ENCODE measurements at places on chromosomes 3 and 15. TPM values are rescaled to one million over a fixed set of nuclear protein-coding genes. Genes with fewer than 3 reads are reported as not detected.

DNA sequence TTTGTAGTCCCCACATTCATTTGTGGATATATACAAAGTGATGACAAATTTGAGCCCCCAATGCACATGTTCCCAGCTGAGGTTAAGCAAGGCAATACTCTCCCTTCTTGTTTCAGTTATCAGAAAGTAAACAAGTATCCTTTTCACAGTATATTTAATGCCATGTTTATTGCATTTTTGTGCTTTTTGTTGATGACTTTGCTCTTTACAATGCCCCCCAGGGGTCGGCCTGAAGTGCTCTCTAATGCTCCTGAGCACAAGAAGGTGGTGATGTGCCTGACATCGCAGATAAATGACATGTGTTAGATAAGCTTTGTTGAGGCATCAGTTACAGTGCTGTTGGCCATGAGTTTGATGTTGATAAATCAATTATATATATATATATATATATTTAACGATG, 57.7 kb upstream of the THSD4 start:
- no peak for DNase-seq

GRCh38 chr3:64541803-64542202, 146.0 kb downstream of the ADAMTS9 start:
- DNase-seq: no peak

DNA sequence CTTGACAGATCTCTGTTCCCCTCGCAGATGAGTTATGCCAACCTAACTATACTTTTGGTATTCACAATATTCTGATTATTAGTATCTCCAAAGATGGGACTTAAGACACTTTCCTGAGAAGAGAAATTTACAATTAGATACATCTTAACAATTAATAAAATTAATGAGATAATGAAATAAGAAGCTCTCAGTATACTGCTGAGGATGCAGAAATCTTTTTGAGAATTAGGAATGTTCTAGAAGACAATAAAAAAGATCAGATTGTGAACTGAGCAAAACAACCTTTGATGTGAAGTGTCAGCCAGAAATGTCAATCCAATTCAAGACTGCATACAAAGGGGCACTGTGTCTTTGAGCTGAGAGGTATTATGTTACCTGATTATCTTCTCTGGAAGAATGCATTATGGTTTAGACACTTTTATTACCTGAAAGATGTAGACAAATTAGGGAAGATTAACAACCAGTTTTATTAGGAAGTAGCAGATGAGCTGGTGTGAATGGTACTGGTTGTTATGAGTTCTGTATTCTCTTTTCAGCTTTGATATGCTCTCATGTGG, 262.9 kb downstream of the TIGIT start:
- DNase-seq: no peak

DNA sequence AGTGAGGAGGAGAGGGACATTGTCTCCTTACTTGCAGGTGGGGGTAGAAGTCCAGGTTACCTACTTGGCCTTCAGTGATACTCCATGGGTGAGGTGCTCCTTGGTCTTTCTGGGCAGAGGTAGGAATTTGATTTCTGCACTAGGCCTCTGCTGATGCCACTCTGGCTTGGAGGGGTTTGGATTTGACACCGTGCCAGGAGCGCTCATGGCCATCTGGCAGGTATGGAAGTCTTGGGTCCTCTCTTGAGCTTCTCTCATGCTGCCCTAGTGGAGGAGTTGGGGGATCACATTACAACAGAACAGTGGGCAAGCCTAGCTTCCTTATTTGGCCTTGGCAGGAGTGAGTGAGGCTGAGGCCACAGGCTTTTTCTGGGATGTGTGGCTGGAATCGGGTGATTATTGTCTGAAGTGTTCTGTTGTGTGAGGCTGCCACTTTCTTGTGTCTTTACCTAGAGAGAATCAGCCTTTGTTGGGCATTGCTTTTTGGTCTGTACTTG, 525.0 kb downstream of the GABRG3 start:
- peak; percentile 90 for DNase-seq

DNA sequence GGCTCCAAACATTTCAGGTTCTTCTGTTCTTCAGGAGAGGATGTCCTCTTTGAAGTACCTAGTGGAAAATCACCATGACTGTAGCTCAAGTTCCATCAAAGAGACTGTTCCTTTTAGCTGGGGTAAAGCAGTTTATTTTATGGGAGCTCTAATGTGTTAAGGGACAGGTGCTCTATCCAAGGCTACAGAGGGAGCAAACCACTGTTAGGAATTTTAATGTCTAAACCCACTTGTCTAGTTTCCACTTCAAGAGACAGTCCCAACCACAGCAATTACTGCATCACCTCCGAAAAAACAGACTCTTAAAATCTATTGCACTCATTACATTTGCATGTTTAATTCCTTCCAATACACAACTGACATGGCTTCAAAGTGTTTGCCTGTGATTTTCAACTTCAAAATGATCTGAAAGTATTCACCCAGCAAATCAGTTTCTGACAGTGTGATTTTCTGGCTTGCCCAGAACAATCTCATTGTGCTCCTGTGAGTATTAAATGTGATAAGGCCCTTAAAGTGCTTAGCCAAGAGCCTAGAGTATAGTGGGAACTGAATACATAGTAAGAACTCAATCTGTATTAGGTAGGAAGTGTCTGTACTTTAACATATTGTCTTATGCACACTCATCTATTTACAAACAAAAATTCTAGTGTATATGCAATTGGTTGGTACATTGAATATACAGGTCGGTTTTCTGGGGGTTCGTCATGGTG, 266.5 kb upstream of the CCDC54 start:
- no peak for DNase-seq

- peak; percentile 83 for DNase-seq
Observed at GRCh38 chr3:54999811-55000210, 72.0 kb upstream of the LRTM1 start.

DNA sequence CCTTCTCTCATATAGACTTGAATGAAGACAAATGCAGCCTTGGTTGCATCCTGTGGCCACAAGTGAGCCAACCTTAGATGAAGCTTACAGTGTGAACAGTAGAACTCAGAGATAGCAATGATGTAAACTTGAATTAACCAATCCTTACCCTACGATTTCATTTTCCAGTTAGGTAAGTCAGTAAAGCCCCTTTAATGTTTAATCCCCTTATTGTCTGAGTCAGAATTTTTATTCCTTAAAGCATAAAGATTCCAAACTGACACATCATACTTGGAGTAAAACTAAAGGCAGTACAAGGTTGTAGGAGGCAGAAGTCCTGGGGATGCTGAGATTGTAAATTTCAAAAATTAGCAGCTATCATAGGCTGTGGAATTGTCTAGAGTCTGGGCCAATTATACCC, 507.8 kb upstream of the DPH6 start:
- no peak for DNase-seq

DNA sequence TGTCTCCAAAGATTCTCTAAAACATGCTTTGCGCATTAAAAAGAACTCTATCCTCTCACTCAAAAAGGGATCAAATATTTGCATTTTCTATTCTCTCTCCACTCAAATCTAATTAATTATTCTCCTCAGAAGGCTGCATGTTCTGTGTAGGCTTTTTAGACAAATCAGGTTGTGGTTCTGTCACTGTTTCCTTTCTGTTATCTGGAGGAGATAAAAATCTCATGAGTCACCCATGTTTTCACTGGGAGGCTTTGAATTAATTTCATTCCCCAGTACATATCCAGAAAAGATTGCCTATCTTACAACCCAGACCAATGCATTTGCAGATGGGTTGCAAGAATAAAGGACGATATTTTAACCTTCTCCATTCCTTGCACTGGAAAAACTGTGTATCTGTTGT, 446.5 kb downstream of the GRM7 start:
- DNase-seq: no peak

DNA sequence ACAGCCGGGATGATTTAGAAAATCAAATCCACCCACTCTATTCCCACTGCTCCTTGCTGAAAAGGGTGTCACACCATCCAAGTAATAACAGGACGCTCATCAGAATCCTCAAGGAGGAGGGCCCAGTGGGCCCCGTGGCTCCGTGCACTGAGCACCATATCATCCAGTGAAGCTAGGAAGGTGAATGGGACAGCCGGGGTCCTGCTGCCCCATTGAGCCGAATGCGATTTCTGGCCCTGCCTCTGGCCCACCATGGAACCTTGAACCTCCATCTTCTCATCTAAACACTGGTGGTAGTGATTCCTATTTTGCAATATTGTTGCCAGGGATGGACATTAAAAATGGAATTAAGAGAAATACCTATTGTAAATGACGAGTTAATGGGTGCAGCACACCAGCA, 99.1 kb upstream of the SLC6A11 start:
- DNase-seq: no peak

DNA sequence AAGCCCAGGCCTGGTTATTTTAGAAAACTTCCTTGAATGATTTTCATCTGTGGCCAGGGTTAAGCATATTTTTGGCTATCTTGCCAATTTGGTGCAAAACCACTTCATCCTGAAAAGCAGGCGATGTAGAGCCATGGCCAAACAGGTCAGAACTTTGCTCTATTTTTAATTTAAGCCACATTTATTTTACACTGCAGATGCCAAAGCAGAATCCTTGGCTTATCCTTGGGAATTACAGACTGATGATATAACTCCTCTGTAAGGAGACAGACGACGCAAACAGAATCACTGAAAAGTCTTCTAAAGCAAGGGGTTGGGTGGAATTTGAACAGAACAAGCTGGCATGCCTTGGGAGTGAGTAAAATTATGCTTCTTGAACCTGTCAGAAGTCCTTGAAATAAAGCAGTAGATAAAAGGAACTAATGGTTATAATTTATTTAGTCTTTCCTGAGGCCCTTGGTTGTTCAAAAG, 121.9 kb downstream of the CHST2 start:
- DNase-seq: no peak

DNA sequence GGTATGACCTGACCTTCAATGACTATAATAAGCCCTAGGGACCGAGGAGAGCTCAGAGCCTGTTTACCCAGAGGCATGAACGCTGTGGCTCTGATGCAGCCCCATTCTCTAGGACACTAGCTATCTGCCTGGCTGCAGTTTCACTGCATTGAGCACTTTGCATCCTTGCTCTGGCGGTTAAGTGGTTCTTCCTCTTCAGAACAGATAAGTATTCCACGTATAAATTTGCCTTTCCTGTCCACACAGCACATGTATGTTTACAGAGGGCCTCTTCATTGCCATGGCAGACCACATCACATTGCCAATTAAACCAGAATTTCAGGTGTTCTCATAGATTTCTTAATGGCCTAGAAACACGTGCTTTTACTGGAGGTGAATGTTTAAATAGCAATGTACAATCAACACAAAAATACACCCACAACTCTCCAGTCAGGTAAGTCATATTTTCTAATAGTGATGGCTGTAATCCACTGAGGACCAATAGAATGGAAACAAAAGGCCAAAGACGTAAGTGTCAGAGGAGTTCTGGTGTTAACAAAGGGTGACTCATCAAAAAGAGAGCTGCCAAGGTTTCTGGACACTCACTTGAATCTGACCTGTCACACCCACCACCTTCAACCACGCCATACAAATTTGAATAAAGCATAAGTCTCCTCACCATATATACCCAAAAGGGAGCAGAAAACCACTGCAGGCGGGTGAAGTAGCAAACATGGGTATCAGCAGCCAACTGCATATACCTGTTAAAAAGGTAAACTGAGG, 553.4 kb downstream of the OCA2 start:
- peak; percentile 86 for DNase-seq

DNA sequence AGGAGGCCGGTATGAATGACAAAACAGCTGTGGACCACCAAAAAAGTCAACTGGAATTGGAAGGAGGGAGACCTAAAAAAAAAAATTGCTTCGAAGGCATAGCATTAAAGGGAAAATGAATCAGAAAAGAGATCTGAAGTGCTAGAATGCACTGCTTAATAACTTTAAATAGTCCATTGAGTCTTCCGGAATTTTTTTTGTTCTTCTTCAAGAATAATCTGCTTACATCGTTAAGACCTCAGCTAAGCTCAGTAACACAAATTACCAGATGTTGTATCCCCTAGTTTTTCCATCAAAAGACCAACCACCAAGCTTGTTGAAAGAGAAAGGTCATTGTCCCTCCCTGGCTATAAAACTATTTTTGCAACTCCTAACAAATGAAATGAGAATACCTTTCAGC, 560.5 kb downstream of the NR2F2 start:
- DNase-seq: no peak

GRCh38 chr3:23076437-23076836, 126.7 kb upstream of the UBE2E2 start:
- DNase-seq: no peak

DNA sequence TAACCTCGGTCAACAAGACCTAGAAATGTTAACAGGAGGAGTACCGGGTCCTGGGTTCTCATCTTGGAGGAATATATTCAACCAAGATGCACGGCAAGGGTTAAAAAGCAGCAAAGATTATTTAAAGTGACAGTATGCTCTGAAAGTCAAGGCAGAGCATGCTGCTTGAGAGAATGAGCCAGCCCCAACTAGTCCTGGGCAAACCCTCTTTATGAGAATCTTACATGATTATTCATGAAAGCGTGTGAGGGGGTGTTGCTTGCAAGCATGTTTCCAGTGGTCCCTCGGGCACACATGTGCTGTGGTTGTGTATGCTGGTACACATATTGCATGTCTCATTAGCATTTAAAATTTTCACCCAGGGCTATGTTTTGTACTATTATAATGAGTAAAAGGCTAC, 1445.6 kb downstream of the SI start:
- no peak for DNase-seq

GRCh38 chr15:63038926-63039673, 3.4 kb upstream of the TPM1 start:
- no peak for DNase-seq

DNA sequence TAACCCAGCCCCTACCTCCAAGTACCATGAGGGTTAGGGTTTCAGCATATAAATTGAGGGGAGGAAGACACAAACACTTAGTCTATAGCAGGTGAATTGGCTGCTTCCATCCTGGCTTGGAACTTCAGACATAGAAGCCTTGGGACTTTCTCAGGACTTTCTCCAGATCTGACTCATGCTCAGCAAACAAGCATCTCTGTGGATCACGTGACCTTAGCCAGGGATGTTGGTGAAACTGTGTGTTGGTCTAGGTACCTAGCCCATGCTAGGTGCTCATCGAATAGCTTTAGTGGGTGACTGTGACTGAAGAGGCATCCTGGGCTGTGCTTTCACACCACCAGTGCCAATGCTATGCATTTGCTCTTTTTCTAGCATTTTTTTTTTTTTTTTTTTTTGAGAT, 58.9 kb downstream of the CD47 start:
- DNase-seq: peak; percentile 26

The NTRK3 gene
- 2.9 TPM for total RNA-seq

The KLHDC8B gene
- total RNA-seq: 78.6 TPM

The MELTF gene
- total RNA-seq: 4.8 TPM

The LIPC gene
- 0.06 TPM for total RNA-seq

The EOGT gene
- total RNA-seq: 96.5 TPM

The CAMK1 gene
- total RNA-seq: 78.9 TPM

The C3orf52 gene
- 2.5 TPM for total RNA-seq
